GM04503 (cell line): ENCODE measurements at places on chromosomes 4 and X.

DNA sequence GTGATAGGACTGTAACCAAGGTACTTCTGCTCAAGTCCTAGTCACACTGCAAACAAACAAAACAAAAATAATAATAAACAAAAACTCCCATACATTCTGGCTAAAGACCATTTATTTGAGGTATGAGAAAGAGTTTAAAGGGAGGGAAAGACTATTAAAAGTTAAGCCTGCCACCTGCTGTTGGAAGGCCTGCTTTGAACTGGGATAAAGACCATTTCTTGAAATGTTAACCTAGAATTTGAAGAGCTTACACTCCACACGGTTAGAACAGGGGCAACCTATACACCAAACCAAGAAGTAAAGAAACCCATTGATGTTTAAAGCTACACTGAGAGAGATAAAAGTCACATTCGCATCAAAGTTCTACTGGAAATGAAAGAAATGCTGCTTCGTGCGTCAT is 548.7 kb upstream of the DIPK2B start:
- no peak for DNase-seq

DNA sequence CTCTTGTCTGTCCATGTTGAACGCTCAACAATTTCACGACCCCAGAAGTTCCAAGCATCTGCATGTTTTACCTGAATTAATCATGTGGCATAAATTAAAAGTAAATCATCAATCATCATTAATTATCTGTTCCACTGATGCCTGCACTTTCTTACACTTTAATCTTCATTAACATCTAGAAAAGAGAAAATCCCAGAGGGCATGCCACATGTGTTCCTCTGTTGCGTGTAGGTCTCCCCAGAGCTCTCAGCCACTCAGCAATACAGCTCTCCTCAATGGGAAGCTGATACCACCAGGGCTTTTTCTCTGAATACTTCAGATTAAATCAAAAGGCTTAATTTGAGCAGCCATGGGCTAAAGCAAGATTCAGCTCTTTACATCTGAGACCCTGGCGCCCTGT is 722.4 kb upstream of the TENM3 start:
- no peak for DNase-seq

GRCh38 chr4:26227601-26228229 is 93.1 kb upstream of the RBPJ start:
- no peak for DNase-seq

DNA sequence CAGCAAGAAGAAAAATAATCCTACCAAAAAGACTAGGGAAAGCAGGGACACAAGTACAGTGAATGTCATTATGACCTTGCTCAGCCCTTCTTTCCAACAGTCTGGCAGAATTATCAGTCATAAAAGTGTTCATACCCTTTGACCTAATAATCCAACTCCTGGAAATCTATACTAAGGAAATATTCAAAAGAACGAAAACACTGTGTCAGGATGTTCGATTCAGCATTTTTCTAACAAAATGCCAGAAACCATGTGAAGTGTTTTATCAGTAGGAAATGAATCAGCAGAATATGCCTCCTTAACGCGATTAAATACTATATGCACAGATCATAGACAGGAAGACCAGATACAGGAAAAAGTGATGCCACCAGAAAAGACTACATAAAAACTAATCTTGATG is 16.2 kb upstream of the S100G start:
- no peak for DNase-seq

GRCh38 chr4:6278801-6279197 is 9.1 kb downstream of the WFS1 start:
- DNase-seq: no peak

DNA sequence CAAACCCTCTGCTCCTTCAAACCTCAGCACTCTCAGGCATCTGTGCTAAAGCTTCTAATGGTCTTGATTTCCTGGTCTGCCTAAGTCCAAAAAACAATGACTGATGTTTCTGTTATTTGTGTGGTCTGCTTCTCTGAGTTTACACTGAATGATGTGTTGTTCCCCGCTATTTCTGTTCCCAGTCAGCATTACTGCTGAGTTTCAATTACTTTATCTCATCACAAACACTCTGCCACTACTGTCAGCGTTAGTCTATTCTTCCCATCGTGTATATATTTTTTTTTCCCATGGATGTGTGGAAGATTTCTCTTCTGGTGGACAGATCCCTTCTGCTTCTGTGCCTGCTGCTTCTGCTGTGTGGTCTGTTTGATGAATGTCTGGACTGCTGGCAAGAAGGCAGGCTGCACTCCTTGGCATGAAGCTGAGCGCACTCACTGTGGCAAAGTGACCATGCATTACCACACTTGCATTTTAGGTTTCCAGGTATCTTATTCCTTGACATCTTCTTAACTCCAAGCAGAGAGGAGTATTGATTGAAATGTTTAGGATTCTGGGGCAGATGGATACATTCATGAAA is 106.9 kb upstream of the PAQR3 start:
- DNase-seq: no peak

- DNase-seq: no peak
Measured at GRCh38 chr4:133624744-133625143, 475.6 kb downstream of the PCDH10 start.

DNA sequence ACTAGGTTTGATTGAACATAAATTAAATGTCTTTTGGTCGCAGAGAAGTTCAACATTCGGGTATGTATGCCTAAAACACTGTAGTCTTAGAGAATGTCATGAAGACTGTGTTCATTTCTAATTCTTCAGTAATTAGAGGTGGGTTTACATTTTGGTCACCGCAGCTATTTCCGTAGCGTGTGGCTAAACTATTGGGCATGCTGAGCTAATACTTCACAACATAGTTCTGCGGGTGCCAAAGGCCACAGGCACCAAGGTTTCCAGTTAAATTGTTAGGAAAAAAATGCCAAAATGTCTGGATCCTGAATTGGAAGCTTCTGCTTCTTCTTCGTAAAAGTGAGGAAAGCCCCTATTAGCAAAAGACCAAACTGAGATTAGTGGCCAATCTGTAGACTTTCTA is 25.1 kb downstream of the SMIM31 start:
- DNase-seq: peak; percentile 66

DNA sequence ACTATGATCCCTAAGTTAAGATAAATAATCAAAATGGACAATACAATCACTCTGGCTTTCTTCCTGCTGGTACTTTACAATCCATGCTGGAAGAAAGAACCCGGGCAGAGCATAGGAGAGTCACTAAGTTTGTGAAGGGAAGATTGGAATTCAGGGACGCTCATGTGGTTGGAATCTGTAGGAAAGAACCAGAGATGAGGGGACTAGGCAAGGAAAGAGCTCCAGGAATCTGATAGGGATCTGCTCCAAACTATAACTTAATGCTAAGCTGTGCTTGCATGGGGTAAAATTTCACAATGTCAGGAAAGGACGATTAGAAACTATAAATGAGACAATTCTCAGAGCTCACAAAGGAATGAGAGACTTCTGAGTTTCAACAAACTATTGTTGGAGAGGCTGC is 167.5 kb downstream of the ADGRA3 start:
- no peak for DNase-seq

GRCh38 chrX:46554942-46555341 is 9.7 kb upstream of the ZNF674 start:
- DNase-seq: no peak

DNA sequence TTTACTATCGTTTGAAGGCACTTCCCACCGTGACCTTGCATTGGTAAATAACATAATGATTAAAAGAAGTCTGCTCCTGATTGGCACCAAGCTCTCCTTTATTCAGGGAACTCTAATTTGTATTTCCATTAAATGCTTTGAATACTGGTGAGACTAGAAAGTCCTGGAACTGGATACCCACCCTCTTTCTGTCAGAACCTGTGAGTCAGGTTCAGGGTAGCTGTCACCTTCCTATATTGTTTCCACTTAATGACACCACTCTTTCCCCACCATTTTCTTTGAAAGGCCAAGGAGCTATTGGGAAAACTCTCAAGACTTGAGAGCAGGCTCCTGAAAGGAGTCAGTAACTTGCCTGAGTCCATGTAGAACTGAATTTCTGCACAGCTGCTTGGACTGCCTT is 55.9 kb upstream of the RASSF6 start:
- no peak for DNase-seq

DNA sequence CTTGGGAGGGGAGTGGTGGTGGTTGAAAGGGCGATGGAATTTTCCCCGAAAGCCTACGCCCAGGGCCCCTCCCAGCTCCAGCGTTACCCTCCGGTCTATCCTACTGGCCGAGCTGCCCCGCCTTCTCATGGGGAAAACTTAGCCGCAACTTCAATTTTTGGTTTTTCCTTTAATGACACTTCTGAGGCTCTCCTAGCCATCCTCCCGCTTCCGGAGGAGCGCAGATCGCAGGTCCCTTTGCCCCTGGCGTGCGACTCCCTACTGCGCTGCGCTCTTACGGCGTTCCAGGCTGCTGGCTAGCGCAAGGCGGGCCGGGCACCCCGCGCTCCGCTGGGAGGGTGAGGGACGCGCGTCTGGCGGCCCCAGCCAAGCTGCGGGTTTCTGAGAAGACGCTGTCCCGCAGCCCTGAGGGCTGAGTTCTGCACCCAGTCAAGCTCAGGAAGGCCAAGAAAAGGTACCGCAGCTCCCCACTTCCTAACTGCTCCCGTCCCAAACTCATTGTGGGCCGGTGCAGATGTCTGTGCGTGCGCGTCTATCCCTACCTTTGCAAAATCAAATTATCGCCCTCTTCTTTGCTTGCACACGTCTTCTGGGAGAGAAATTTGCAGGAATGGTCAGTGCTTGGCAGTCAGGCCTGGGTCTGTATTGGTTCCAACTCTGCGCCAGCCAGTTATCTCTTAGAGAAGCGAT is 533 bp downstream of the IL15 start:
- peak; percentile 27 for DNase-seq

GRCh38 chr4:25813448-25814106 is 49.2 kb downstream of the SEL1L3 start:
- peak; percentile 58 for DNase-seq

DNA sequence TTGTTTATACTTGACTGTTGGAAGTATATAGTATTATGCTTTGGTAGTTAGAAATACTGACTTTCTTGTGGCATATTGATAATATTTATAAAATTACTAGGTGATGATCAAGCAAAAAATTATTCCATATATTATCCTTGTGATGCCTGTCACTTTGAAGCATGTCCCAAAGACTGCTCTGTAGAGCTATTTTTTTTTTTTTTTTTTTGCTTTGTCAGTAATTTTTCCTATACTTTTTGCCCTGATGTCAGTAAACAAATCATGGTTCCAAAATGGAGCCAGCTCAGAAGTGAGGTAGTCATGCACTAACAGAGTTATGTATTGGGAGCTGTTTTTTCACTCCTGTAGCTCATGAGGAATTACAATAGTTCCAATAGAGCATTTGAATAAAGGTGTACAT is 11.2 kb downstream of the WWC2 start:
- no peak for DNase-seq

DNA sequence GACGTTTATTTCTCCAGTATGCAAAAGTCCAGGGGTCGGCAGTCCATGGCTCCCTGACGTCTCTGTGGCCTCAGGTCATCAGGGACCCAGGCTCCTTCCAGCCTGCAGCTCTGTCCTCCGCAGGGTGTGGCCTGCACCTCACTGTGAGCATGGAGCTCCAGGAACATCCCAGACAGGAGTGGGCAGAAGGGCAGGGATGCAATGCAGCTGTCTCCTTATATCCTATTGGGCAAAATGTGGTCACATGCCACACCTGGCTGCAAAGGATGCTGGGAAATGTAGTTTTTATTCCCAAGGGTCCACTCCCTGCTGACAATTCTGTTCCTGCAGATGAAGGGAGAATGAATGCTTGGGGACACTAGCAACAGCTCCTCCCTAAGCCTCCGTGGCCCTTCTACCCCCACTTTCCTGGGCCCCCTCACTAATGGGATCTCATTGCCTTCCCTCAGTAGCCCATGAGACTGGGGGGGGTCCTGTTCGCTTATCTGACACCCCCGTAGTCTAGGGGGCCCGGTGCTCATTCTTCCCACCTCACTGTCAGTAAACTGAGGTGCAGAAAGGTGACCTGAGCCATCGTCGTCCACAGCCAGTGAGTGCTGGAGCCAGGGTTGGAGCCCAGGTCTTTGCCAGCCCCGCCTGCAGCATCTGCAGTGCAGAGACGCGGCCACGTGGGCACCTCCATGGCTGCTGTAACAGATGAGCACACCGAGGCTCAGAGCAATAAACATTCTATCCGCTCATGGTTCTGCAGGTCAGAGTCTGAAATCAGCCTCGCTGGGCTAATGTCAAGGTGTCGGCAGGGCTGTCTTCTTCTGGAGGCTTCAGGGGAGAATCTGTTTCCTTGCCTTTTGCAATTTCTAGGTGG is 5.9 kb upstream of the GRPEL1 start:
- DNase-seq: no peak

- DNase-seq: no peak
Measured at GRCh38 chr4:114109776-114110175, 130.3 kb upstream of the ARSJ start.

DNA sequence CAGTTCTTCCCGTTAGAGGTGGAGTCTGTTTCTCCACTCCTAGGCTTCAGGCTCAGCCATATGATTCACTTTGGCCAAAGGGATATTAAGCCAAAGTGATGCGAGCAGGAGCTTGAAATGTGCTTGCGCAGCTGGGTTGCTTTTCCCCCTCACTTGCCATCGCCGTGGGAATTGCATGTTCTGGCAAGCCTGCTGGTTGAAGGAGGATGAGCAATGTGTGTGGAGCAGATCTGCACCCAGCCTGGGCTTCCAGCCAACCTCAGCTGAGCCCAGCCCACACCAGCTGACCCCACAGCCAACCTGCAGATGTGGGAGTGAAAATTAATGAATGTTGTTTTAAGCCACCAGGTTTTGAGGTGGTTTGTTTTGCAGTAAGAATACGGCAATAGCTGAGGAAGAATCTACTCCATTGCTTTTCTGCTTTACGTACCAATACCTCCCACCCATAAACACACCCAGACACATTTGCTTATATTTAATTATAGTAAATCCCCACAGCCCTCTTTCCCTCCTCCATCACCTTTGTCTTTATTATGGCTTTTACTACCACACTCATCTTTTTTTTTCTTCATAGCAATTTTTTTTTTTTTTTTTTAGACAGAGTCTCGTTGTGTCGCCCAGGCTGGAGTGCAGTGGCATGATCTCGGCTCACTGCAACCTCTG is 132.8 kb upstream of the FUNDC1 start:
- DNase-seq: peak; percentile 58

DNA sequence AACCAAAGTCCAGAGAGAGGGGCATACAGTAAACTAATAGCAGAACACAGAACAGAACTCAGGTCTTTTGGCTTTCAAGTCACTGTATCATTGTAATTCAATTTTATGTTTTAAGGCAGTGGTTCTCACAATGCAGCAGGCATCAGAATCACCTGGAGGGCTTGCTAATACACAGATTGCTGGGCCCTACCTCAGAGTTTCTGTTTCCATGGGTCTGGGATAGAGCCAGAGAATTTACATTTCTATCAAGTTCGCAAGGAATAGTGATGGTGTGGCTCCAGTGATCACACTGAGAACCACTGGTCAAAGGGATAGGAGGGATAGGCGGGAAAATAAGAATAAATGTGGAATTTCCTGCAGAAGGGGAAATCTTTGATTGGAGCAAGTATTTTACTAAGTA is 36.7 kb downstream of the LANCL3 start:
- DNase-seq: no peak
